Stimulated activated CD8-positive, alpha-beta memory T cell treated with anti-CD3 and anti-CD28 coated beads, Interleukin-2, amount 100 ng/mL, for 1 hour (primary cell): ENCODE measurements at places on chromosomes 13 and 19.

DNA sequence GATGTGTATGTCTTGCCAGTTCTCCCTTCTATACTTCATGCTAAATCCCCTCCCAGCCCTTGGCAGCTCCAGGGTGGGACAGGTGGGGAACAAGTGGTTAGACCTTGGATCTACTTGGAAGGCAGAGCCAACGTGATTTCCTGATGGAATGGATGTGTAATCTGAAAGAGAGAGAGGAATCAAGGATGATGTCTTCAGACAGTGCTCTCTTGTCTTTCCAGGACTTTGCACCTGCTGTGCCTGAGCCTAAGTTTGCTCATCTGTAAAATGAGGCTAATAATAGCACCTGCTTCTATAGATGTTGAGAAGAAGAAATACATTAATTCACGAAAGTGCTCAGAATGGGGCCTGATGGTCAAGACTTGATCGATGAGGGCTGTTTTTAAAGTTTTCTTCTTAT lies 7.0 kb upstream of the EGLN2 start:
- no peak for DNase-seq

DNA sequence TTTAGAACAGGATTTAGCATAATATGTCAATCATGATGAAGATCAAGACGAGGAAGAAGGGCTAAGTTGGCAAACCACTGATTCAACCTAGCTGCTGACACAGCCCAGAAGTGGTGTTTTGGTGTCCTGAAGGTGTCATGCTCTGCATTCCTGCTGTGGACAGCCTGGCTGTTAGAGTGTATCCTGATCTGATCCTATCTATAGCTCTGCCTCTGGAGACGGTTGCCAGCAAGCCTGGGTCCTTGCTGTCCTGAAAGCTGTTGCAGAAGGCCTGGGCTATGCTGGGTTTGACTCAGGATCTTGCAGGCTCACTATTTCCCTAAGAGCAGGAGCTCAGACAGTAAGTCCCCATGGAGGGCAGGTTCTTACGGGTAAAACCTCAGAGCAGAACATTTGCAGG lies 416.4 kb downstream of the TSHZ3 start:
- no peak for DNase-seq

GRCh38 chr19:17950310-17951156 lies 16.4 kb upstream of the KCNN1 start:
- peak; percentile 12 for DNase-seq

DNA sequence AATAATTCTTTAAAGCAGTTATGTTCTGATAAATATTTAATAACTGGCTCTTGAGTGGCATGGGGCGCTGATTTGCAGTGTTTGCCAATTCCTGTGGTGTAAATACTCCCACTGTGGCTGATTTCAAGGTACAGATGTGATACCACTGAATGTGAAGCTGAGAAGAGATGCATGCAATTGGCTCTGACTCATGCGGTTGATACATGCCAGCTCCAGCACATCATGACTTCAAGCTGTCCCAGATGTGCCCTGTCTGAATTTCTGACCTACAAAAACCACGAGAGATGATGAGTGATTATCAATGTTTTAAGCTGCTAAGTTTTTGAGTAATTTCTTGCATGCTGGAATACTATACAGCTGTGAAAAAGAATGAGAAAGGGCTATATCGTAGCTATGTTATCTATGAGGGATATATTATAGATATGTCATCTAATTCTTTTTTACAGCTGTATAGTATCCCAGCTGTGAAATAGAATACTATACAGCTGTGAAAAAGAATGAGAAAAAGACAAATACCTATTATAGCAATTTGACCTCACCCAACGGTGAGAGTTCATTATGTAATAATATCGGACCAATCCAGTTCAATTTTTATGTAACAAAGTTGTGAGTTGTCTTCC lies 7.6 kb upstream of the ACSBG2 start:
- no peak for DNase-seq

DNA sequence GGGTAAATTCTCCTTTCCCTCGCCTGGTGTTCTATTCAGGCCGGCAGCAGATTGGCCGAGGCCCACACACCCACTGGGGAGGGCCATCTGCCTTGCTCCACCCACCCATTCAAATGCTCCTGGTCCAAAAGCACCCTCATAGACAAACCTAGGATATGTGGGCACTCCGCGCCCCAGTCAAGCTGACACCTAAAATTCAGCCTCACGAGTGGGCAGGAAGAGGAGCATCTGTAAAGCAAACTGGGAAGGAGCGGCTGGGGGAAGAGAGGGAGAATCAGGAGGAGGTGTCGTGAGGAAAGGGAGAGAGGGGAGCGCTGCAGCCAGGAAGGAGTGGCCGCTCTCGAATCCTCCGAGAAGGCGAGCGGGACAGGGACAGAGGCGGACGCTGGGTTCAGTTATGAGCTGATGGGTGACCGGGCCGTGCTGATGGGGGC lies 136.9 kb downstream of the USP12 start:
- DNase-seq: no peak

DNA sequence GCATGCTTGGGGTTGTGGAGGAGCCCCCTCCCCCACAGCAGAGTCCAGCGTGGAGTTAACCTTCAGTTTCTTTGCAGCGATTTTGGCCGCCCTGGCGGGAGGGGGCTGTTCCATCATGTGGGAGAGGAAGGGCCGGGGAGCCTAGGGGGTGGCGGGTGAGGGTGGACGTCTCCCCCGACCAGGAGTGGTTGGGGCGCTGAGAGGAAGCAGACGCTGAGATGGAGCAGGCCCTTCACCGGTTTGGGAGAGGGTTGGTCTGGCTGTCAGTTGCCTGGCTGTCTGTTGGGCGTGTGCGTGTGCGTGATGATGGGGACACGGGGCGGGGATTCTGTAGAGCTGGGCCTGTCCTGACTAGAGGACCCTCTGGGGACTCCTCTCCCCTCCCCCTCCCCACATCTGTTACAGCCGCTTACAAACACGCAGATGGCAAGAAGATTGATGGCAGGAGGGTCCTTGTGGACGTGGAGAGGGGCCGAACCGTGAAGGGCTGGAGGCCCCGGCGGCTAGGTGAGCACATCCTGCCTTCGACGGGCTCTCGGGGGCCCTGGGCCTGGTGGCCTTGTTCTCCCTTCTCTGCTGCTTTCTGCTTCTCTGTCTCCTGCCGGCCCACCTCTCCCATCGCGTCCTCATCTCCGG lies 9.8 kb upstream of the LIN7B start:
- DNase-seq: no peak

GRCh38 chr13:50286324-50286723 lies 271.1 kb downstream of the KCNRG start:
- no peak for DNase-seq

DNA sequence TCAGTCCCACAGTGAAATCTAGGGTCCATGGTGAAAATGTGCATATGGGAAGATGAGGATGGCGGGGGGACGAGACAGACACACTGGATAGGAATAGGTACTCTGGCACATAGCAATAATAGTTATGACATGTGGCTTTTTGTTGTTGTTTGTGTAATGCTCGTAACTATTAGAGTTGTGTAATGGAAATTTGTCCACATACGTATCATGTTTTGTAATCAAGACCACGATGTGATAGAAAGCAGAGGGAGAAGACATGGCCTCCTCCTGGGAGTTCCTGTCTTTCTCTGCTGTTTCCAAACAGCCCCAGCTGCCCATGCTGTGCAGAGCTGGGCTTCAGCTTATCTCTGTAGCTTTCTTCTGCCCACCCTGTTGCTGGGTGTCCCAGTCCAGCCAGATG lies 185.3 kb upstream of the TMTC4 start:
- no peak for DNase-seq

GRCh38 chr13:101845245-101846020 lies 393.0 kb downstream of the ITGBL1 start:
- DNase-seq: no peak

DNA sequence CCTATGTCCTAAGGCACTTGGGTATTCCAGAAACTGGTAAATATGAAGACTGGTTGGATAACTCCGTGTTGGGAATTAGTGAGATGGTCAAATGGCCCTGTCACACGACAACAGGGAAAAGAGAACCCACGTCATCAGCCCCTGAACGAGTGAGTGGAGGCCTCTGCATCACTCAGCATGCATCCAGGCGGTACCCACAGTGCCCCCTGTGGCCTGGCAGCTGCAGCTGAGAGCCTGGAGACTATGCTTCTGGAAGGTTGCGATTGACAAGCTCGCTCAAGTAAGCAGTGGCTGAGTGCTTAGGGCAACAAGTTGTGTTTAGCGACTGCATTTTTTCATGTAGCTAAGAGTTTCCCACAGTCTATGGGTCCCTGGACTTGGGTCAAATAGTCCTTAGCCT lies 55.9 kb downstream of the COL4A2 start:
- no peak for DNase-seq

GRCh38 chr19:40739030-40739839 lies 11.0 kb downstream of the ACTMAP start:
- no peak for DNase-seq

GRCh38 chr19:50488389-50489194 lies 11.9 kb upstream of the GARIN5A start:
- DNase-seq: no peak

DNA sequence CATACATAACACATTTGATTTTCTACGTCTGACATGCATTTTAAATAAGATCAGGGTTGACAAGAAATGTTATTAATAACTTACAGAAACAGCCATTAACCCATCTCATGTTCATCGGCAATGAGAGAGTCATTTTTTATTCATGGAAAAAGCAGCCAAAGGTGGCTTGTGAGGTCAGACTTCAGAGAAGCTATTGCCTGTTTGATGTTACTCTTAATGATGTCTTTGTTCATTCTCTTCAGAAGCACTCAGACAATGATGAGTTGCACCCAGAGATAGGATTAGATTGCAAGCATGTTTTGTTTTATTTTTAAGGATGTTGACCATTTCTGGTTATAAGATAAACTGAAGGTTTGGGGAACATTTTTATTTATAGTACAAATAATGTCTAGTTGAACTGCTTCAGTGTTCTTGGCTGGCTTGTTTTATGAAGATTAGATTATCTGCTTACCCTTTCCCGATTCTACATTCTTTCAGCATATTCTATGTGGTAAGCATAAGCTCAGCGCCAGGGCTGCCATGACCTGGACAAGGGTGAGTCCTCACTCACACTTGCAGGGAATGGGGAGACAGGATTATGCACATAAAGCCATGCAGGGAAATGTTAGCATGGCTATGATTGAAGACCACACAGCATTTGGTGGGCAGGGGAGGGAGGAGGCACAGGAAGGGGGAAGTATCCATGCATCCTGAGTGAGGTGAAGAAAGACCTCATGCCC lies 288.1 kb downstream of the MTUS2 start:
- DNase-seq: no peak

- no peak for DNase-seq
Observed at GRCh38 chr13:77892491-77892890, 26.1 kb downstream of the EDNRB start.

- no peak for DNase-seq
Observed at GRCh38 chr13:96772426-96772825, 221.8 kb downstream of the OXGR1 start.

DNA sequence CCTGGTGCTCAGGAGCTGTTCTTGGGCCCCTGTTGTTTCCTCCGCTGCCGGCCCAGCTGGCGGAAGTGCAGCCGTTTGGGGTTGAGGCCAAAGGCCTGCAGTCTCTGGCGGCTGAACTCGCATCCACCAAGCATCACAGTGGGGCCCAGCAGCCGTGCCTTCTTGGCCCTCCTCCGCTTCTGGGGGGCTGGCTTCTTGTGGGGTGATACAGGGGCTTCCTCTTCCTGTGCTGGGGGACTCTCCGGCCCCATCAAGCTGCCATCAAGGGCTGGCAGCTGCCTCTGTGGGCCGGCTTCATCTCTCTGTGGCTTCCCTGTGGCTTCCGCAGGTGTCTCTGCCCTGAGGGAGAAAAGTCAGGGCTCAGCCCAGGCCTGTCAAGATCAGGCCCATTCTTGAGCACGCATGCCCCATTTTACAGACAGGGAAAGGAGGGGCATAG lies 10.3 kb downstream of the ATG4D start:
- DNase-seq: peak; percentile 37

GRCh38 chr19:54485851-54486250 lies 12.8 kb upstream of the CDC42EP5 start:
- no peak for DNase-seq

DNA sequence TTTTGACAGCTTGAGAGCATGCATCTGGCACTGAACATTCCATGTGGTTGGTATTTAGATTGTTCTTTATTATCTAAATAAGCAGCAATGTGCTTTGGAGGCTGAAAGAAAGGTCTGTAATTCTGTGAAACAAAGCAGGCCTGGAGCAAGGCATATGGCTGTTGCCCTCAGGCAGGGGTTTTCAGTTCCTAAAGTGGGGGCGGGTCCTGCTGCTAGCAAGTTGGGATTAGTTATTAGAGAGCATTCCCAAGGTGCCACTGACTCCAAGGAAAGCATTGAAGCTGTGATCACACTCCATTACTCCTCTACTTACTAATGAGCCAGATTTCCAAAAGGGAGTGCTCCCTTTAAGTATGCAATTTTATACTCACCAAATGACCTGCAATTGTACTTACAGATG lies 432.2 kb downstream of the OLFM4 start:
- no peak for DNase-seq

DNA sequence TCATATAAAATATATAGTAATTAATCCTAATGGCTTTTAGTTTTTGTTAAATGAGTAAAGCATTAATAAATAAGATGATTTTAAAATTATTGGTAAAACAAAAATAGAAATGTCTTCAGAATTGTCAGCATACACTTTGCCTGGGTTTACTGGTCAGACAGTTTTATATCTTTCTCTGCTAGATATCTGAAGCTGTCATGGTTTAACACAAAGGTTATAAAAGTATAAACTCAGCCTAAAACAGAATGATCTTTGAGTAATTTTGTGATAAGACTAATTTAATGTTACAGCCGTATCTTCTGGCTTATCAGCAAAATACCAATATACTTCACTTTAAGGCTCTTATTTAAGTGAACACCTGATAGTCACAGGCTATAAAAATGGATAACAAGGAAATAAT lies 17.8 kb upstream of the NAA16 start:
- DNase-seq: no peak

- no peak for DNase-seq
Observed at GRCh38 chr19:46848389-46848788, 2.3 kb downstream of the AP2S1 start.

DNA sequence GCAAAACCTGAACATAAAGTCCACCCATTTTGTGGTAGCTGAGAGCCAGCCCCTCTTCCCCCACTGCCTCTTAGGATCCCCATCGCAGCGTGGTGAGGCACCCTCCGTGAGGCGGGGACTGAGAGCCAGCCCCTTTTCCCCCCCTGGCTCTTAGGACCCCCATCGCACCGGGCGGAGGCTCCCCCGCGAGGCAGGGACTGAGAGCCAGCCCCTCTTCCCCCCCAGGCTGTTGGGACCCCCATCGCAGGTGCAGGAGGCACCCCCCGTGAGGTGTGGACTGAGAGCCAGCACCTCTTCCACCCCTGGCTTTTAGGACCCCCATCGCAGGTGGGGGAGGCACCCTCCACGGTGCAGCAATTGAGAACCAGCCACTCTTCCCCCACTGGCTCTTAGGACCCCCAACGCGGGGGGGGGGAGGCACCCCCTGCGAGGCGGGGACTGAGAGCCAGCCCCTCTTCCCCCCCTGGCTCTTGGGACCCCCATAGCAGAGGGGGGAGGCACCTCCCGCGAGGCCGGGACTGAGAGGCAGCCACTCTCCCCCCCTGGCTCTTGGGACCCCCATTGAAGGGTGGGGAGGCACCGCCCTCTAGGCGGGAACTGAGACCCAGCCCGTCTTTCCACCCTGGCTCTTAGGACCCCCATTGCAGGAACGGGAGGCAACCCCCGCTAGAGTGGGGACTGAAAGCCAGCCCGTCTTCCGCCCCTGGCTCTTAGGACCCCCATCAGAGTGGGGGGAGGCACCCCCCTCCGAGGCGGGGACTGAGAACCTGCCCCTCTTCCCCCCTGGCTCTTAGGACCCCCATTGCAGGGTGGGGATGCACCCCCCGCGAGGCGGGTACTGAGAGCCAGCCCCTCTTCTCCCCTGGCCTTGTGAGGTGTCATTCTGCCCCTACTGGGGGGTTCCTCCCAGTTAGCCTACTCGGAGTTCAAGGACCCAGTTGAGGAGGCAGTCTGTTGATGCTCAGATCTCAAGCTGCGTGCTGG lies 366.4 kb upstream of the SPRY2 start:
- DNase-seq: no peak
